ENCODE measurements at places on chromosomes 4 and X. TPM values are rescaled to one million over a fixed set of nuclear protein-coding genes. Genes with fewer than 3 reads are reported as not detected.

ABCG2 gene
- total RNA-seq, result 21.7 TPM

DCHS2 gene
- 0.32 TPM for total RNA-seq

ASMT gene
- total RNA-seq, result not detected

SPARCL1 gene
- 369 TPM for total RNA-seq

DNA sequence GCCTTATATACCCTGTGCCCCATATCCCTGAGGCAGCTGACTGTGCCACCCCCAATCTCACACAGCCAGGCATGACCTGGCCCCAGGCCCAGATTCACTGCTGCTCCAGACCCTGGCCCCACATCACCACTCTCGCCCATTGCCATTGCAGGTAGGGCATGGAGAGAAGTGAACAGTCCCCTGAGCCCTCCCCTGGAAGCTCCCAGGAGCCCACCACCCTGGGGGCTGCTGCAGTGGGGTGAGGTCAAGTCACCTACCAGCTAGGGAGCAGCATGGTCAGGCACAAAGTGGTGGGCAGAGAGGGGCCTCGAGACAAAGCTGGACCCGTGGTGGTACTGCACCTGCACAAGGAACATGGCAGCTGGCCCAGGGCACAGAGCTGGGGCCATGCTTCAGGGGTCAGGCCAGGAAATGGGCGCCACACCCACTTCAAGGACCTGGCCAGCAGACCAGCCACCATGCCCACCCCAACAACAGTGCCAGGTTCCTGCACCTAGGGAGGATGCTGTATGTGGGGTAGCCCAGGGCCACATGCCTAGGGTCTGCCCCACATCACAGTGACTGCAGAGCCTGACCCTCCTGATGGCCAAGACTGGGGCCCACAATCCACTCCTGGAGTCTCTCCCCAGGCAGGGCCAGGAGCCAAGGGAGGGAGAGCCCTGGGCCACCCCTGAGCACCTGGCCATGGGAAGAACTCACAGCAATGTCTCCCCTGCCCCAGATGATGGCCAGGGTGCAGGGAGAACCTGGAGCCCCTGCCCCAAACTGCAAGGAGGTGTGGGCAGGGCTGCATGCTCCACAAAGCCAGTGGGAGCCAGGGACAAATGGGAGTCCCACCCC is 58.5 kb downstream of the COX18 start:
- no peak for DNase-seq

- no peak for DNase-seq
Observed at GRCh38 chrX:129798888-129799287, 19.1 kb downstream of the SASH3 start.

GRCh38 chrX:100358766-100359165 is 51.3 kb downstream of the PCDH19 start:
- DNase-seq, result no peak

- no peak for DNase-seq
Observed at GRCh38 chr4:20992002-20992401, 291.7 kb downstream of the PACRGL start.

- DNase-seq, result no peak
Observed at GRCh38 chr4:170011921-170012628, 14.1 kb downstream of the MFAP3L start.

- DNase-seq, result no peak
Observed at GRCh38 chr4:139603576-139604410, 47.8 kb upstream of the SETD7 start.

GRCh38 chrX:104972737-104973136 is 247.8 kb downstream of the TEX13A start:
- no peak for DNase-seq

DNA sequence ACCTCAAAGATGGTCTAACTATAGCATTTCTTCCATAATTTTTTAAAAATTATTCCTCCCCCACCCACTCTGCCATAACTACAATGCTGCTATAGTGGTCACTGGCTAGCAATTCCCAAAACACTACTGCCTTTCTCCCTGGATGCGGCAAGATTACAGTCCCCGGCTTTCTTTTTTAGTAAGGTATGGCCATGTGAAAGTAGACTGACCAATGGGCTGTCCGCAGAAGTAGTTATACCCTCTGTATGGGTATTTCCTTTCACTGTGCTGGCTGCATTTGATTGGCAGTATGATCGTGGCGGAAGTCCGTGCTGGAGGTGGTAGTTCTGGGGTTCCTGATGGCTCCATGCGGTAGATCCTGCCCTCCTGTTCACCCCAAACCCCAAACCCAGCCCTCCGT is 166.0 kb downstream of the FBXO8 start:
- no peak for DNase-seq

DNA sequence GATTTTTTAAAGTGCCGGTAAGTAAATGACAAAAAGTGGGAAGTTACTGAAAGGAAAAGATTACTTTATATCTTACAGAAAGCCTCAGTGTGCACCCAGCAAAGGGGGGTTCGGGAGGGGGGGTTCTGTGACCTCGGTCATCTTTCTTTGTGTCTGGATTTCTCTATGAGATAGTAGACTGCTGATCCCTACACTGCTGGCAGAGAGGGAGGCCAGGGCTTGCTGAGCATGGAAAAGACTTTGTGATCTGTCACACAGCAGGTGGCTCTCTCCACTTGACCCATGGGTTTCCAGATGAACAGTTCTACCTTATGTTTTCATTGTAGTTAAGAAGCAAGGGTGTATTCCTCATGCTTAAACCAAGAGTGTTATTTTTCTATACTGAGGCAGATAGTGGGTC is 475.6 kb downstream of the PCDH10 start:
- no peak for DNase-seq

DNA sequence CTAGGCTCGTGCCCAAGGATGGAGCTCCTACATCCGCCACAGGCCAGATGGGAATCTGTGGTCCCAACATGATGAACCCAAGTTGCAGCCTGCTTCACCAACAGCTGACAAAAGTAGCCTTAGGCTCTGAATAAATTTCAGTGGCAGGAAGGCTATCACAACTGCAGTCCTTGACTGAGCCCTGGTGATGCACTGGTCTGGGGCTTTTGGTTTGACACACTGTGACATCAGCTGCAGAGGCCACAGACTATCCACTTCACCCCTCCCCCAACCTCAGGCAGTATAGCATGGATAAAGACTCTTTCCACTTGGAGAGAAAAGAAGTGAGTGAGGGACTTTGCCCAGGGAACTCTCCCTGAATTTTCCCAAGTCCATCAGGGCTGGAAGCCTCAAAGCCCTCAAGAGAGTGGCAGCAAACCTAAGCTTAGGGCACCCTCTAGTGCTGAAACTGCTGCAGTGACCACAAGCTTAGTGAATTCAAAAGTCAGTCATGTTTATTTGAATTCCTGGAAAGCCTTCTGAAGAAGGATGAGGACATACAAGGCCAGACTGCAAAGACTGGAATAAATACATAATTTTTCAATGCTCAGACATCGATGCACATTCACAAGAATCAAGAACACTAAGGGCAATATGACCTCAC is 135.0 kb upstream of the TENT5D start:
- DNase-seq, result no peak

DNA sequence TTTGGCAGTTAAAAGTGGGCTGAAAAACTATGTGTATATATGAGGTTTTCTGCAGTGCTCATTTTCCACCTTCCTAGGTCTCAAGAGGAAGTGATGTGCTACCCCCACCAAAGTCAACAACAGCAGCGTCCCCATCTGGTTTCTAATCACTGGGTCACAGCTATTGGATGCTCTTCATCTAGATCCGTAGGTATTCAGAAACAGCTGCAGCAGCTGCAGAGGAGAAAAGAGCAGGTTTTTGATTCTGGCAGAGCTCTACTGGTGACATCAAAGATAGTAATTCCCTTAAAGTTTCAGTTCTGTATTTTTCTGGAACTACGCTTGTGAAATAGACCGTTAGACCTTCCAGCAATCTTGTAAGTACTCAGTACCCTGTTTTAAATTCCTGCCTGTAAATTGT is 5.8 kb upstream of the GUCY2F start:
- no peak for DNase-seq

DNA sequence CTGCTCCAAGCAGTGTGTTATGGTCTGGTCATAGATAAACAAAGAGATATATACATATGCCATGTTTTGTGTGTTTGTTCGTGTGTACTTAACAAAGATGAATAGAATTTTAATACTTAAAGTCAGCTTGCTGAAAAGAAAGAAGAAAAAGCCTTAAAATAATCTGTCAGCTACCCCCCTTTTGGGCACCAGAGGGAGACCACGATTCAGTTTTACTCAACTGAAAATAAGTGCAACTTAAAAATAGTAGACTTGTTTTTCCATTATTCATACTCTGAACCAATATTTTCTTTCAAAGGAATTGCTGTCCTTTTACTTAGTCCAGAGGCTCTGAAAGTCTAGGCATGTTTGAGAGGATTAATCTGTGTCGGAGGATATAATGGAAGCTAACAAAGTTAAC is 181.7 kb upstream of the AGTR2 start:
- DNase-seq, result no peak

DNA sequence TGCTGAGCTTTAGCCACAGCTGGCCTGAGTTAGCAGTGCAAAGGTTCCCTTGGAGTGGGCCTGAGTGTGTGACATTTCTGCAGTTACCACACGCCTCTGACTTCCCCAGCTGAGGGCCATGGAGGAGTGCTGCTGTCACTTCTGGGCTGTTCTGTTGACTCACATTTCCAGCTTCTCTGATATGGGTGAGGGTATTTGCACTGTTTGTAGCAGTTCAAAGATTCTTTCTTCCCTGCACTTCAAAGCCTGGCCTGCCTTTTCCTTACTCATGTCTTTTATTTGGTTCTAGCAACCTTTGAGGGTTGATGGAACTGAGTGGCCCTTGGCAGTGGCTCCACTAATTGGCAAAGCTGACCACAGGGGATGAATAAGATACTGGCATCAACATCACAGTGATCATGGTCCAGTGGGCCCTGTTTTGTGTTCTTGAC is 26.4 kb upstream of the SCML1 start:
- DNase-seq, result no peak

DNA sequence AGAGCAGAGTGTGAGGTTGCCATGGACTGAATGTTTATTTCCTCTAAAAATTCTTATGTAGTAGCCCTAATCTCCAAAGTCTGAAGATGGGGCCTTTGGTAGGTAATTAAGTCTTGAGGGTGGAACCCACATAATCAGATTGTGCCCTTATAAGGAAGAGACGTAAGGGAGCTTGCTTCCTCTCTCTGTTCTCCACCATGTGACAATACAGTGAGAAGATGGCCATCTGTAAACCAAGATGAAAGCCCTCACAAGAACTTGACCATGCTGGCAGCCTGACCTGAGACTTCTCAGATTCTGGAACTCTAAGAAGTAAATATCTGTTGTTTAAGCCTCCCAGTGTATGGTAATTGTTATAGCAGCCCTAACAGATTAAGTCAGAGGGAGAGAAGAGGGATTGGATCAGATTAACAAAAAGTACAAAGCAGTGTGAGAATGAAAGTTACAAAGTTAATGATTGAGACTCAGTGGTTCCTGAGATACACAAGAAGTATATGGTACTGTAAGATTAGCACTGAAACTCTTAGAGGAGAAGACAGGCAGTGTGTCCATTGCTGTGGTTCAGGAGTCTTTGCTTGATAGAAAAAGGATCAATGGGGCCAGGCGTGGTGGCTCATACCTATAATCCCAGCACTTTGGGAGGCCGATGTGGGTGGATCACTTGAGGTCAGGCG is 82.5 kb upstream of the GC start:
- no peak for DNase-seq

GRCh38 chrX:119337201-119337600 is 61.9 kb upstream of the SLC25A43 start:
- no peak for DNase-seq

- DNase-seq, result no peak
Observed at GRCh38 chr4:126262665-126263064, 947.9 kb downstream of the FAT4 start.

GRCh38 chr4:145044341-145044740 is 53.7 kb downstream of the ANAPC10 start:
- no peak for DNase-seq

DNA sequence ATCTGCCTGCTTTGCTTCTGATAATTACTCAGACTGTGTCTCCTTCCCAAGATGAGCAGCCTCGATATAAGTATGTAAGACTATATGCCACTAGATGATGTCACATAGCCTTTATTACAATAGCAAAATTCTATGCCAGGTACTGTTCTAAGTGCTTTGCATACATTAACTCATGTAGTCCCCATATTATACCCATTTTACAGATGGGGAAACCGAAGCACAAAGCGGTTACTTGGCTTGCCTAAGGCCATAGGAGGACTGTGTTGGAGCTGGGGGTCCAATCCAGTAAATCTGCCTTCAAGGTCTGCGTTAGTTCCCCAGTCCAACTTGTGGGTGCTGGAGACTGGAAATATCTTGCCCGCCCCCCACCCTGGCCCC is 826 bp upstream of the SCML1 start:
- no peak for DNase-seq

- no peak for DNase-seq
Observed at GRCh38 chrX:74498924-74499323, 77.6 kb downstream of the SLC16A2 start.

Measured in upper lobe of right lung (tissue), 1 donor.